ENCODE measurements at places on chromosomes 4 and X. TPM values are rescaled to one million over a fixed set of nuclear protein-coding genes. Genes with fewer than 3 reads are reported as not detected.

The ADAMTS3 gene
- total RNA-seq: 0.07 TPM

The ANOS1 gene
- total RNA-seq: not detected

The IDUA gene
- 6.9 TPM for total RNA-seq

The MAGEB10 gene
- not detected for total RNA-seq

The NAP1L3 gene
- 5.3 TPM for total RNA-seq

The DUSP21 gene
- not detected for total RNA-seq

The CASP6 gene
- total RNA-seq: 26.3 TPM

The ARR3 gene
- total RNA-seq: not detected

The CDKL5 gene
- 4.6 TPM for total RNA-seq

The ITIH6 gene
- total RNA-seq: 0.02 TPM

The LINC00632 gene
- total RNA-seq: 45.1 TPM

The CT45A5 gene
- not detected for total RNA-seq

The ABCD1 gene
- 11.2 TPM for total RNA-seq
